Astrocyte of the hippocampus (primary cell): ENCODE measurements at places on chromosomes 7 and 10.

DNA sequence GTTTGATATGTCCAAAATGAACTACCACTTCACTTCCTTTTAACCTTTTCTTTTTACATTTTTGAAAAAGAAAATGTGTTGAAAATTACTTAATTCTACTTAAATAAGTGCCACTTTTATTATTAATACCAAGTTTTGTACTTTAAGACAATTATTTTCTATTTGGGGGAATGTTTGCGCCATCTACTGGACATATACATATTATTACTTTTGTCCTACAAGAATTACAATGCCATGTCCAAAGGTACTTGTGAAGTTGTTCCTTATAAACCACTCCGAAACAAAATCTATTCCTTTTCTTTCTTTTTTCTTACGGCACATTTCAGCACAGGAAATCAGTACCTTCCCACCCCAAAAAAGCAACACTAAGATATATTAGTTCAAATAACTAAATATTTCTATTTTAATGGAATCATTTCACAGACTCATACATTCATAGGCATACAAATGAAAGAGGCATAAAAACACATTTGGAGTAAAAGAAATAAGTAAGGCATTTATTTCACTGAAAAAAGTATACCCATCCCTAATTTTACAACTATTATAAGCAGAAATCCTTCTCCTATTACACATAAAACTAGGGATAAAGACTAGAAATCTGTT, 169.9 kb downstream of the RNF133 start:
- DNase-seq = peak; percentile 55

DNA sequence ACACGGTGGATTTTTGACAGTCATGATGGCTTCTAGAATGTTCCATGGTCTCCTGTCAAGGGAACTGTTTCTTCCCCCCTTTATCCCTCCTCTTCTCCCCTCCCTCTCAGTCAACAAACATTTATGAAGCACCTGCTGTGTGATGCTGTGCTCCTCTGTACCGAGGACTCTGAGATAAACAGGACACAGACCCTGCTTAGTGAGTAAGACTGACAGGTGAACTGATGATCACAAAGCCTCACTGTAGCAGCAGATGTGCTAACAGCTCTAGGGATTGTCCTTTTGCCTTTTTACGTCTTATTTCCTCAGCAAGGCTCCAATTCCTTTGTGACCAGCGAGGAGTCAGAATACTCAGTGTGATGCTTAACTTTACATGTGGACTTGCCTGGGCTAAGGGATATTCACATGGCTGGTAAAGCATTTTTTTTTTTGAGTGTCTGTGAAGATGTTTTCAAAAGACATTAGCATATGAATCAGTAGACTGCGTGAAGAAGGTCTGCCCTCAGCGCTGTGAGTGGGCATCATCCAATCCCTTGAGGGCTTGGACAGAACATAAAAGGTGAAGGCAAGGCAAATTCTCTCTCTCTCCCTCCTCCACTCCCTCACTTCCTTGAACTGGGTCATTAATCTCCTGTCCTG, 170.1 kb downstream of the ADRA2A start:
- no peak for DNase-seq

GRCh38 chr7:148975896-148976295, 52.4 kb downstream of the PDIA4 start:
- DNase-seq = no peak

DNA sequence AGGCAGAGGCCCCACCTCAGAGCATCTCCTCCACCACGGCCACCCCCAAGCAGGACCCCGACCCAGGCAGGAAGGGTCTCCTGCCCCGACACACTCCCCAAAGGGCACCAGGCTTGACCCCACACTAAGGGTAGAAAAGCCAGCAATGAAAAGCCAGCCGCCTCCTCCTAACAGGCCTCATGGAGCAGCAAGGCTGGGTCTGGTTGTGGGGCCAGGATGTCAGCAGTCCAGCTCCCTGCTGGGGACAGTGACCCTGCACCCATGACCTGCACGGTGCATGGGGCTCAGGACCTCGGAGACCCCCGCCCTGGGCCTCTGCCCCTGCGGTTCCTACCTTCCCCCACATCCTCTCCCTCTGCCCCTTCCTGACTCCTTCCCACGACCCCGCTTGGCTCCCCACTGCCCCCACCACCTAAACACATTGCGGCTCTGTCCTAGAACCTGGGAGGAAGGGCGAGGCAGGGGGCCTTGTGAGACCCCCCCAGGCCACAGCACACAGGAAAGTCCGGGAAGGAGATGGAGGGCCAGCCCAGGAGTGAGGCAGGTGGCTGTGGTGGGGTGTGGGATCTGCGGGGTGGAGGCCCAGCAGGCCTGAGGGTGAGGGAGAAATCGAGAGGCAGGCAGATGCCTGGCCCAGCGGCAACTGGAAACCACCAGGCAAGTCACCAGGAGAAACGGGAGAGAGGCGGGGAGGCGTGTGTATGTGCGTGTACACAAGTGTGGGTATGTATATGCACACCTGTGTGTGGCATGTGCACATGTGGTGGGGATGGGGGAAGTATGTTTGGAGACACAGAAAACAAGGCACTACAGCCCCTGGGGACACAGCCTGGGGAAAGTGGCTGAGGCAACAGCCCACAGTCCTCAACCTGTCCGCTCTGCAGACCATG, 229.9 kb downstream of the MAD1L1 start:
- DNase-seq = no peak

GRCh38 chr7:23380556-23380955, 81.4 kb downstream of the MALSU1 start:
- DNase-seq = no peak

GRCh38 chr7:156504687-156505545, 135.7 kb upstream of the RNF32 start:
- DNase-seq = peak; percentile 23

DNA sequence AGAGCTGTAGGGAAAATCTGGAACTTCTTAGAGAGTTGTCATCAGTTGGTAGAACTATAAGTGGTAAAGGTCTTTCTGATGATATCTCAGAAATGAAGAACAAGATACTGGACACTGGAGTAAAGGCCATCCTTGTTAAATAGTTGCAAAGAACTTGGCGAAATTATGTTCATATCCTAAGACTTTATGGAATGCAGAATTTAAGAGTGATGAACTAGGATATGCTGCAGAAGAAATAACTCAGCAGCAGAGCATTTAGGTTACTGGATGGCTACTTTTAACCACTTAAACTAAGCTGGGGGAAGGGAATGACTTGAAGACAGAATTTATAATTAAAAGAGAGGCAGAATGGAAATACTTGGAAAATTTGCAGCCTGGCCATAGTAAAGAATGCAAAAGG, 23.7 kb downstream of the PTEN start:
- no peak for DNase-seq

DNA sequence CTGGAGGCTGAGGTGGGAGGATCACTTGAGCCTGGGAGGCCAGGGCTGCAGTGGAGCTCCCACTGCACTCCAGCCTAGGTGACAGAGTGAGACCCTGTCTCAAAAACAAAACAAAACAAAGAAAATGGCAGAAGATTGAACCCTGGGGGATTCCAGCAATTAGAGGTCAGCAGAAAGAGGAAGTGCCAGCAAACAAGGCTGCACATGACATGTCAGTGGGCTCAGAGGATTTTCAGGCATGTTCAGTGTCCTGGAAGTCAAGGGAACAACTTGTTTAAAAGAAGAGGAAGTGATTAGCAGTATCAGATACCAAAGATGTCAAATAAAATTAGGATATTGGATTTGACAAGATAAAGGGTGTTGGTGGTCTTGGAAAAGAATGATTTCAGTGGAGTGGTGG, 32.3 kb downstream of the RAB18 start:
- no peak for DNase-seq

DNA sequence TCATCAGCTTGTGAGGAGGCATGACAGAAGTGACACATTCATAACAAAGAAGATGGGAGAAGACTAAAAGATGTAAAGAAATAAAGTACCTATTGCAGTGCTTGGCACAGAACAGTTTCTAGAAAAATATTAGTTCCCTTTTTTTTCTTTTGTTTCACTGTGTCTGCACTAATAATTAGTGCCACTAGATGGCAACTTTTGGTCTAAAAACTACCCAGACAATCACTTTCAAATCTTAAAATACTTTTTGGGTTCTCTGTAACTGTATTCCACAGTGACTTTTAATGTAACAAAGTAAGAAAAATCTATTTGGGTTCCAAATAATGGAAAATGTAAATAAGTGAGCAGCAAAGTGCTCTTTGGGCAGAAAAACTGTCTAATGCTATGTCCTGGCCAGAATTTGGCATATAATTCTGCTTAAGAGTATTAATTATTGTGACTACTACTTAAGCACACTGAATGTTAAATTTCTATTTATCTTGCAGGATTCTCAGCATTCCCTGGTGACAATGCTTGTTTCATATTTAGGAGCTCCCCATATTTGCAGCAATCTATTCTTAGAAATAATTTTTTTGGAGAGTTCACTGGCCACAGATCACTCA, 134.8 kb upstream of the KIF5B start:
- DNase-seq = peak; percentile 62

DNA sequence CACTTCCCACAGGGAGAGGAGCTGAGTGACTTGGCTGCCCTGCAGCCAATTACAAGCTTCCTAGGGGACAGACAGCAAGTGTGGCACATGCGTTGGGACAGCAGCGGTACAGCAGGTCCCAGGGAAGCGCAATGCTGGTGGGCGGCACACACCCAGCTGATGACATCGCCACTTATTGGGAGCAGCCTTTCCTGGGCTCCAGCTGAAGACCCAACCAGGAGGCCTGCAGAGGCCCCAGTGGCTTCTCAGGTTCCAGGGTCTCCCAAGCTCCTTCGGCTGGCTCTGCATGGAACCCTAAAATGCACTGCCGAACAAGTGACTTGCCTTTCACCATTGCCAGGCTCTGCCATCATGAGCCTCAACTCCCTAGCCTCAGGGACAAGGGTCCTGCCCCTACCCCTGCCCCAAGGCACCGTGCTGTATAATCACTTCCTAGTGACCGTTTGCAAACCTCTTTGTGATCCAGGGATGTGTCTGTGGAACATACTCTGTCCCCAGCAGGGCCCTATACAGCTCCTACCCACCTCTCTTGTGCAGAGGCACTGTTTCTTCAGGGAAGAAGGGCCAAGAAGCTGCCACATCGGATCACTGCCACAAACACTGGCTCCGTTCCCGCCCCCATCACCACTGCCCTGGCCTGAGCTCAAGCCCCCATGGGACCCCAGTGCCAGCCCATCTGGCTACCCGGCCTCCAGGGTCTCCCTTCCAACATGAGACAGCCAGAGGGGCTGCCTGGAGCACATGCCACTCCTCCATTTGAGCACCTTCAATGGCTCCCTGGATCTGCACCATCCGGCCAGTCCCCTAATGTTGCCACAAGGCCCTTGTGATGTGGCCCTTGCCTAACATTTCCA, 19.3 kb upstream of the SLIT1 start:
- no peak for DNase-seq

GRCh38 chr7:44258865-44259546, 58.2 kb downstream of the YKT6 start:
- no peak for DNase-seq

GRCh38 chr7:2202901-2203765, 29.6 kb downstream of the MAD1L1 start:
- peak; percentile 46 for DNase-seq

DNA sequence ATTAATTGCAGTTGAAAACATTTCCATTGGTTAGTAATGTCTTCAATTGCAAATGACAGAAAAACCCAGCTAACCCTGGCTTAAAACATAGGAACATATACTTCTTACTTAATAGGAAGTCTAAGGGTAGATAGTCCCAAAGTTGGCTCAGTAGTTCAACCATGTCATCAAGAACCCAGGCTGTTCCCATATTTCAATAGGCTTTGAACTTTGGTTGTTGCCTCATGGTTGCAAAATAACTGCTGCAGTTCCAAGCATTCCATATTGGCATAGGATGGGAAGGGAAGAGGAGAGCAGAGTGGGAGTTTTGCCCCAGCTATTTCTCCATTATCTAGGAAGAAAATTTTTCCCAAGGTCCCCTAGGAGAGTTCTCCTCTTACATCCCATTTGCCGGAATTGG, 81.4 kb upstream of the EEPD1 start:
- no peak for DNase-seq

DNA sequence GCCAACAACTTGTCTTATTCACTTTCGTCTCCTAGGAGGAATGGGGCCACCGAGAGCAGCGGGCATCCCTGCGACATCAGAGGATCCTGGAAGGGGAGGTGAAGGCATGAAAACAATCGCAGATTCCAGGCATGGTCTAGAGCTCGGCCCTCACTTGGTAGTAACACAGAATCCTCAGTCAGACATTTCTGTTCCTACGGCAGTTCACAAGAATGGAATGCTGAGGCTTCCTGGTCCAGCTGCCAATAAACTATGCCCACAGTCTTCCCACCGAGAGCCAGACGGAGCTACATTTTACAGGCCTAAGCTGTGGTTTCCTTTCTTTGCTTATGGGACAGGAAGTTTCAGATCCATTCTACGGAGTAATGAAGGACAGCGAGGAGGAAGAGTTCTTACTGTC, 75.8 kb downstream of the OR13A1 start:
- DNase-seq = peak; percentile 62

DNA sequence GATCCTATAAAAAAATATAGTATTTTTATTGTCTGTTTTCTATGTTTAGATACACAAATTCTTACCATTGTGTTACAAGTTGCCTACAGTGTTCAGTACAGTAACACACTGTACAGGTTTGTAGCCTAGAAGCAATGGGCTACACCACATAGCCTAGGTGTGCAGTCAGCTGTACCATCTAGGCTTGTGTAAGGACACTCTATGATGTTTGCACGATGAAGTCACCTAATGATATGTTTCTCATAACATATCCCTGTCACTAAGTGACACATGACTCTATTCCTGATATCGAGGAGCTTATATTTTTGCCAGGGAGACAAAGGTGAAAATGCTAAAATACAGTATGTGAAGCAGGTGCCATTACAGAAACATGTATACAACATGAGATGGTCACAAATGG, 18.6 kb downstream of the ZNF25 start:
- DNase-seq = no peak

DNA sequence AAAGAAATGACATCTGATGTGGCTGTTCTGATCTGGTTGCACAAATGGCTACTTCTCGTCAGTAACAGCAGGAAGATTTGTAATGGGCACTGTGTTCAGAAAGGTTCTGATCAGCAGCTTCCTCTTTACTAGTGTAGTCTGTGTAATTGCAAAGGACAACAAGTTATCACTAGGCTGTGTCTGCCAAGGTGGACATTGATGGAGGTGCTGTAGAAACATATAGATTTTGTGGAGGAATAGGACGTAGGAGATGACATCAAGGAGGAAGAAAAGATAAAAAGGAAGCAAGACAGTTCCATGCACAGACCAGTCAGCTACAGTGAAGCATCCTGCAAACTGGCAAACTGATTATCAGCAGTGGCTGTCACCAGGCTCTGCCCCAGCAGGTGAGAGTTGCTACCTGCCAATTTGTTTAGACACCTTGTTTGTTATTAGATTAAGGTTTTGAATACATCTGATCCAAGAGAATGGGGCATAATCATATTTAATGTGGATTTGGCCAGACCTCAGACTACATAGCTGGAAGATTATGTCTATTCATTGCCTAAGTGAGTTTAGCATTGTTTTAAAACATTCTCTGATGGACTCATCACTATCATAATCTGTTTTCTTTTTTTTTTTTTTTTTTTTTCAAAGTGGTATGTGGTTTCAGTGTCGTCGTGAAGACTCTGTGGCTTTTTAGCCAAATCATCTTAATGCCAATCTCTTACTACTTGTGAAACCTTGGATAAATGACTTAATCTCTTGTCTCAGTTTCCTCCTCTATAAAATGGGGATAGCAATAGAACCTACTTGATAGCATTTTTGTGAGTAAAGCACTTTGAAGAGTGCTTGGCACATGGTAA, 417.9 kb upstream of the LRGUK start:
- DNase-seq = no peak
